NCI-H345 (cell line): ENCODE measurements at places on chromosomes 1 and 21.

GRCh38 chr1:192530254-192530653 lies 45.3 kb upstream of the RGS1 start:
- DNase-seq = no peak

- DNase-seq = no peak
Observed at GRCh38 chr1:46519209-46519608, 29.6 kb downstream of the DMBX1 start.

DNA sequence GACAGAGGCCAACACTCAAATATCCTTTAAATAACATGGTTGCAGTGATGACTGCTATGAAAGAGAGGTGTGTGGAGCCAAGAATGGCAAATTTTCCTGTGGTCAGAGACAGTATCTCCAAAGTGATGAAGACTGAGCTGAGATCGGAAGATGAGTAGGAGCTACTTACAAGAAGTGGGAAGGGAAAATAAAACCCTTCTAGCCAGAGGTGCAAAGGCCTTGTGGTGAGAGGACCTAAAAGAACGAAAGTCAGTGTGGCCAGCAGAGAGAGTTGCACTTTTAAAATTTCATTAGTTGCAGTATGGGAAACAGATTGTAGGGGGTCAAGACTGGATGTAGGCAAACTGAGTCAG lies 17.8 kb downstream of the SLAMF7 start:
- no peak for DNase-seq

DNA sequence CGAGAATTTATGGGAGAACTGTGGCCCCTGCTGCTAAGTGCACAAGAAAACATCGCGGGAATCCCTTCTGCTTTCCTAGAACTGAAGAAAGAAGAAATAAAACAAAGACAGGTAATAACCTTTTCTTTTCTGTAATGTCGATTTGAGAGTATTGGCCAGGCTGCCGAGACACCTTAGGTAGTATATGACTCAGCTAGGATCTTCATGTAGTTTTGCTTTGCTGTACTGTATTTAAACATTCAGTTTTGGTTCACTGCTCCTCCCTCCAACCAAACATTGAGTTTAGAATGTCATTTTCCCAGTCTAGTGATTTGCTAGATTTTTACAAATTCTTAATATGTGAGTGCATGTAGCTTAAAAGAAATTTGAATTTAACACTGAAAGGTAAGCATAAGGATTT lies 5.8 kb downstream of the SRRM1 start:
- DNase-seq = no peak

DNA sequence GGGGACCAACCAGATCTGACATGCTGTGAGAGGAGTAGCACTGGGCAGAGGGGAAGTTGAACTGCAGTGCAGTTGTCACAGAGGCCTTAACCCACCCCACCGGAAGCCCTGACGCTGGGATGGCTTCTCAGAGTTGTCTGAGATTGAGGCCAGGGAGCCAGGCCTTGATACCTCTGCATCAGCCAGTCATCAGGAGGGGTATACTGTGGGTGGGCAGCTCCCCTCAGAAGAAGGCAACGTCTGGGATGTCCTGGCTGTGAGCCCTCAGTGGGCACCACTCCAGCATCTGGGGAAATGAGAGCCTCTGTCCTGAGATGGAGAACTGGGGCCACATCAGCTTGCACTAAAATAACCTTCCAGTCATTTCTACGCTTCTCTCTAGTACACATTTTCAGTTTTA lies 47.9 kb upstream of the BCAR3 start:
- DNase-seq = no peak

GRCh38 chr1:209432443-209432825 lies 151.1 kb upstream of the CAMK1G start:
- no peak for DNase-seq

DNA sequence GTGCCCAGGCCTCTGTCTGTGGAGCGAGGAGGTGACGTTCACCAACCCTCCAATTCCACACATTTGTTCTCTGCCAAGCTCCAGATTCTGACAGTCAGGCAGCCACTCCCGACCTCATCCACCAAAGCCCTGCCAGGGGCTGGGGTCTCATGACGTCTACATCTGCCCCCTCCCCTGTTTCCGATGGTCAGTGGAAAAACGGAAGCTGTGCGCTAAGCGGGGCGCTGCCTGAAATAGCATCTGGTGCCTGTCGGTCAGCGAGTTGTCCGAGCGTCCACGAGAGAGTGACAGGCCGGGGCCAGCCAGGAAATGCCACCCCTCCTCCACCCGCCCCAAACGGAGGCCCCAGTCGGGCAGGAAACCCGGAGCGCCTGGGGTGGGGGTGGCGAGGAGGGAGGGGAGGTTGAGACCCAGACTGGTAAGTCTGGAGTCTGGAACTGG lies 3.2 kb upstream of the TAL1 start:
- no peak for DNase-seq

DNA sequence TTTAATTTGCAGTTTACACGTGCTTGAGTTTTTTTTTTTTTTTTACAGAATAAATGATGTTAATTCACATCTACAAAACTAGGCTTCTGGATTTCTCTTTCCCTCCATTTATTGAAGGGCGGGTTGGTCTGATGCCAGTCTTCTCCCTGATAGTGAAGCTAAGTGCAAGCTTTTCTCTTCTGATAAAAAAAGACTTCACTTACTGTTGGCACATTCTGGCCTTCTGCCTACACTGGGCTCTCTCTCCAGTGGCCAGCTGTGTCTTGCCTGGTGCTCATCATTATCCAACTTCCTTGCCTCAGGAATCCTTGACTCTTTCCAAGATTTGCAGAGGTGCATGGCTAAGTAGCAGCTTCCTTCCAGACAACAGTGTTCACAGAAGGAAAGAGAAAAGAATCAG lies 7.6 kb upstream of the RAP1A start:
- no peak for DNase-seq

GRCh38 chr1:28540651-28541050 lies 12.2 kb upstream of the TRNAU1AP start:
- DNase-seq = no peak

DNA sequence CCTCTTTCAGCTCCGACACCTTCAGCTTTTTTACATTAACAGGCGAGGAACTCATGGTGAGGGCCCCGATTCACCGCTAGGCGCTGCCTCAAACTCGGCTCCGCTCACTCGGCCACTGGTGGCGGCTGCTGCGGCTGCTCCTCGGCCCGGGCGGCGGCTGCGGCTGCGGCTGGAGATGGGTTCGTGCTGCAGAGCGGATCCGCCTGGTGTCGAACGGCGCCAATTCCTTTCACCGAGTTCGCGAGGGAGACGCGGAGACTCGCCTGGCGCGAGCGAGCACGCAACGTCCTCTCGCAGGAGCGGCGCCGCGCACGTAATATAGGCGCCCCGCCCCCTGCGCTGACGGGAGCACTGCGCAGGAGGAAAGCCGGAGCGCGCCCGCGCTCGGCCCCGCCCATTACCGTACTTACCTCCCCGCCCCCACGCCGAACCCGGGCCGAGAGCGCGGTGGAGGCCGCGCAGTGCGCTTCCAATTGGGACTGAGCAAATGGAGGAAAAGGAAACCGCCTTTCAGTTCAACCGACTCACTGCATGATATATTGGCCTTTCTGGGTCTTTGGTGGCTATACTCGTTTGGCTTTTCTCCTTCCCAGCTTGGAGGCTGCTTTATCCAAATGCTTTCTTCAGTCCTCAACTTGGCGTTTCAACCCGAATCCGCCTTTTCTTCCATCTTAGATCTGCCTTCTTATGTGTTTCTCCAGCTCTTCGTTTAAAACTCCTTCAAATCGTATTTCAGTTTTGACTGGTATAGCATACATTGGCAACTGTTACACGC lies at the start of gene HNRNPU:
HNRNPU (minus strand) TSS at position 291 of the 775 bp plus-strand sequence; CDS start at position 55, 236 bp downstream.
- peak; percentile 98 for DNase-seq

DNA sequence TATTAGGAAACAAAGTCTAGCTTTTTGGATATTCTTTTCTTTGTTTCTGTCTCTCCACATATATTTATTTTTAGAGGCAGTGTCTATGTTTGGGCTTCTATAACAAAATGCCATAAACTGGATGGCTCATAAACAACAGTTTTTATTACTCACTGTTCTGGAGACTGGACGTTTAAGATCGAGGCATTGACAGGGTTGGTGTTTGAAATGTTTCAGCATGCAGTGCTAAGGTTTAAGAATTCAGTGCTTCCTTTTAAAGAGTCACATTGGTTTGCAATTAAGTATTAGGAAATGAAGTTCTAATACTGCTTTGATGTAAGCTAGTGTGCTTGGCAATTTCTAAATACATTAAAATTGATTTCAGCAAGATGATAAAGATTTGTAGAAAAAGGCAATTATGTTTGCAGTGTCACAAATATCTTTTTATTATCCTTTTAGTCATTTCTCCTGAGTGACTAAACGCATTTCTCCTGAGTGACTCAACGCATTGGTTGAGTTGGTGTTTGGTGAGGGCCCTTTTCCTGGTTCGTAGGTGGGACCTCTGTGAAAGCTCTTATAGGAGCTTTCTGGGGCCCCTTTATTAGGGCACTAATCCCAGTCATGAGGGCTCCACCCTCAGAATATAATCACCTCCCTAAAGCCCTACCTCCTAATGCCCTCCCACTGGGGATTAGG lies 317.0 kb downstream of the USP25 start:
- no peak for DNase-seq

- DNase-seq = no peak
Observed at GRCh38 chr21:35981514-35982070, 78.7 kb downstream of the SETD4 start.

GRCh38 chr1:166947398-166948043 lies 27.8 kb downstream of the ILDR2 start:
- DNase-seq = peak; percentile 41

DNA sequence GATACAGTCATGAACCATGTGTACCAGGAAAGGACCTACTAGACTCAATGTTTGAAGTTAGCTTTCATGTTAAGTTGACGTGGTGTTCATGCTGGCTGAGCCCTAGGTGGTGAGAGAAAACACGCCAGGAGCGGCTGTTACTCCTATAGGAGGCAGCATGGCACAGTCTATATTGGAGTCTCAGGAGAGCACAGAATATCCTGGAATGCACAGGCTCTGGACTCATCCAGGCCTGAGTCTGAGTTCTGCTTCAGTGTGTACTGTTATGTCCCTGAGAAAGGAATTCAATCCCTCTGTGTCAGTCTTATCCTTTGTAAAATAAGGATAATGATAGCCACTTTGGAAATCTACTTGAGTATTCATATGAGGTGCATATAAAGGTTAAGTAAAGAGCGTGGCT lies 41.2 kb downstream of the DPT start:
- DNase-seq = no peak

DNA sequence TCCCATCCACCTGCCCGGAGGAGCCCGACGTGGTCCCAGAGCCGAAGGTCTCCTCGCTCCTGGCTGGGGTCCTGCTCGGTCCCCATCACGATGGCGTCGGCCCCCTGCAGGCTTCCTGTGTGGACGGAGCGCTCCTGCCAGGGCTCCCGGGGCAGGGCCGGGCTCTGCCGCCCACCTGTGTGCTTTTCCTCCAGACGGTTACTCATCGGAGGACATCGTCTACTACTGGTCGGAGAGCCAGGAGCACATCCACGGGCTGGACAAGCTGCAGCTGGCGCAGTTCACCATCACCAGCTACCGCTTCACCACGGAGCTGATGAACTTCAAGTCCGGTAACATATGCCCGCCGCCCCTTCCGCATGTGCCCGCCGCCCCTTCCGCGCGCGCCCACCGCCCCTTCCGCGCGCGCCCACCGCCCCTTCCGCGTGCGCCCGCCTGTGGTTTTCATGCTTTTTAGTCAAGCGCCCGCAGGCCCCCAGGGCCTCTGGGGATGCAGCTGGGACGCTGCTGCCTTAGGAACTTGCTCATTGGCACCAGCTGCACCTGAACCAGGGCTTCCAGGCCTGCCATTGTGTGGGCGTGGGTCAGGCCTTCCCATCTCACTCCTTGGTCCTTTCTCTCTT lies 8.9 kb downstream of the GABRD start:
- no peak for DNase-seq

- peak; percentile 83 for DNase-seq
Observed at GRCh38 chr1:198937231-198938031, 298.6 kb downstream of the PTPRC start.

GRCh38 chr1:182380199-182380598 lies 11.4 kb downstream of the GLUL start:
- DNase-seq = no peak

GRCh38 chr21:45768740-45769048 lies 125.2 kb downstream of the PCBP3 start:
- DNase-seq = no peak

DNA sequence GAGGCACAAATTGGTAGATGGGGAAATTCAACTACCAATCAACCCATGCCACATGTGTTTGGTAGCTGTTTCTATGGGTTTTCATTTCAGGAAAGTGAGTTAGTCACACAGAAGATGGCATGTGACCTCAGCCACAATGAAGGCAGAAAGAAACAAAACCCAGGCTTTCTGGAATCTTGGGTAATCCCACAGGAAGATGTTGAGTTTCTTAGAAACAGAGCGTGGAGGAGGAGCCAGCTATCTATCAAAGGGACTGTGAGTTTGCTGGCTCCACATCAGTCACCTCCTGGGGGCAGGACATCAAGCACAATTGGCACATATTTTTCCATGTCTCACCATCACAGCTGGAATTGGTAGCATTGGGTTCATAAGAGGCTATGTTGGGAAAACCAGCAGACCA lies 188.9 kb upstream of the PLXNA2 start:
- no peak for DNase-seq

GRCh38 chr1:70109241-70109640 lies 96.1 kb downstream of the LRRC40 start:
- DNase-seq = no peak

GRCh38 chr1:67634396-67634935 lies 50.5 kb upstream of the GADD45A start:
- DNase-seq = no peak

GRCh38 chr1:3676581-3677470 lies 24.5 kb downstream of the TP73 start:
- no peak for DNase-seq

GRCh38 chr1:34918977-34919561 lies 10.4 kb downstream of the DLGAP3 start:
- no peak for DNase-seq

DNA sequence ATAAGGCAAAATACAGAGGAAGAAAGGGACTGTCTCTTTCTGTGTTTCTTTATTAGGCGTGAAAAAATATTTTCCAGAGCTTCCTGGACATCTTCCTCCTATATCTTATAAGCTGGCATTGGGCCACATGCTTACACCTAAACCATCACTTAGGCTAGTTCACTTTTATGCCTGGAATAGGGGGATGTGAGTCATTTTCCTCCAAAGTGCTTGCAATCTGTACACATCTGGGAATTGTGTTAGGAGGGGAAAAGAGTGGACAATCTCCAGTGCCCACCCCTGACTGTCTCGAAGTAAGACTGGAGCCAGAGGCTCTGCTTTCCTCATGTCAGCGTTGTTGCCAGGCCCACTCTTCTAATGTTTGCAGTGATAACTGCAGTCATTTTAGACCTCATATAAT lies 29.9 kb downstream of the GIPC2 start:
- DNase-seq = no peak

DNA sequence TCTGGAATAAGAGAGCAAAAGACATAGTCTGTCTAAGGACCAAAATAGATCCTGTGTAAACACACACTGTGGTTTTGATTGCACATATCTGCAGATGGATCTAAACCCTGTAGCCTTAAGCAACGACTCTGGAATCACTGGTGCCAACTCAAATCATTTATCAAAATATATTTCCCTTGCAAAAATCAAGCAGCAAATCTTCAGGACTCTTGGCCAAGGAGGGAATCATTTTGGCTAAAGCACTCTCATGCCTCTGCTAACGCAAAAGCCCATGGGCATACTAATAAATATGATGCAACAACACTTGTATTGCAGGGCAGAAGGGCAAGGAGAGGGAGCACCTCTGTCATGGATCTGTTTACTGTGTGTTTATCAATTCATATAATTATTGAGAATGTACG lies 155.4 kb upstream of the DUSP10 start:
- no peak for DNase-seq
